ENCODE measurements at places on chromosomes 1 and 21.

DNA sequence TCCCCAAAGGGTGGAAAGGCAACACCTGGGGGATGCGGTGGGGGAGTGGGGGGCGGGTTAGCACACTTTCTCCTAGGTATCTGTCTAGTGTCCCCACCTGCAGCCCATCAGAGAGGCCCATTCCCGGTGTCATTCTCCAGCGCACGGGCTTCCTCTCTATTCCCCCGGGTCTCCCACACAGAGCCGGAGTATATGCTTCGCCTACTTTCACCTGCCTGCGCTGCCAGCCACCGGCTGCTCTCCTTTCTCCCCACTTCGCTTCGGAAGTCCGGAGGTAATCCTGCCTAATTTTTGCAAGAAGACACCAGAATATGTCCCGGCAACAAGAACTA, 852 bp downstream of the RGS7 start:
- DNase-seq: no peak

- no peak for DNase-seq
Measured at GRCh38 chr1:9281908-9282695, 10.6 kb upstream of the SPSB1 start.

DNA sequence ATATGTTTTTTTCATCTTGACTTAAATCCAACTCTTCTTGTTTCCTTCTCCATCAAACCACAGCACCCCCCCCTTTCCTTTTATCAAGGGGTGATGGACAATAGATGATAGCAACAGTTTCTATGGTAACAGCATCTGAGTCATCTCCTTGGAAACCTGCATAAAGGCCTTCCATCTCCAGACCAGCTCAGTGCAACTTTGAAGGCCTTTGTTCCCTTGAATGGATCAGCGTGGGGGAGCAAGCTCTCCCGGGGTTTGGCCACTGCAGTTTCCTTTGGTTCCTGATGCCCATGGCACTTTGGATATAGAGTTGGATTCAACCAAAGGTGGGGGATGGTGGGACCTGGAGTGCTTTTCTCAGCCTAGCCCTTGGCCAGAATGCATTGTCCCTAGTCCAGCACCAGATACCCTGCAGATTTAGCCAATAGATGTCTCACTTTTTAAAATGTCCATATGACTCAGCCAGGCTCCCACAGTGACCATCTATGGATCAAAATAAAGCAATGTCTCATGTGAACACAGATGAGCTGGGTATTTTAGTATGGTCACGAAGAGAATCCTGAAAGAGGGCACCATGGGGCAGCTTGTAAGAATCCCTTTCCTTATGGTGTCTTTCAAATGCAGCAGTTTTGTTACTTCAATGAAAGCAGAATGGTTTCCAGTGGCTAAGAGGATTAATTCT, 127.7 kb downstream of the SPATA46 start:
- DNase-seq: no peak

DNA sequence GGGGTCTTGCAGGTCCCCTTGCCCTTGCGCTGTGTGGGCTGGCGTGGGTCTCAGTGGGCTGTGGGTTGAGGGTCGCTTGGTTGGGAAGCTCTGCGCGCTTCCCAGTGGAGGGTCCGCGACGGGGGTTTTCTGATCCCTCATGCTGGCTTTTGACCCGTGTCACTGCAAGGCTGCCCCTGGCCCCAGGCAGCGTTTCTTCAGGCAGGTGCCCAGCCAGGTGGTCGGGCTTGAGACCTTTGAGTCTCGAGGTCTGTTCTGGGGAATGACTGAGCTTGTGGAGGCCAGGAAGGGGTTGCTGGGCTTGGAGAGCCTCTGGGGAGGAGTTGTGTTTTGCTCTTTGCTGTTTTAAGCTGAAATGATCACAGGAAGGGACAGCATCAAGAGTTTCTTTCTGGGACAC, 5.3 kb downstream of the SKI start:
- DNase-seq: no peak

DNA sequence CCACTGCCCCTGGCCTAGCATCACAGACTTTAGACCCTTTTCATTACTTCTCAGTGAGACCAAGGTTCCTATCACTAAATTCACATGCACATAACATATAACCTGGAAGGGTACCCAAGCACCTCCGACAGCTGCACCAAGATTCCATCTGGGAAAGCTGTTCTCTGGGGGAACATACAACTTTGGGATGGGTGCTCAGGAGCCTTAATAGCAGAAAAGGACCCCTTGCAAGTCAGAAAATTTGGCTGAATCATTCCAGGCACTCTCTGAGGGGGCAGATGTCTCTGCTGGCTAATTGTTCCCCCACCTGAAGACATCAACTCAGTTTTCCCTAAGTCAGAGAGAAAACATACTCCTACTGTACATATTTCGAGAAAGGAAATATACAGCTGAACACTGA, 41.3 kb upstream of the PSEN2 start:
- no peak for DNase-seq

- no peak for DNase-seq
Measured at GRCh38 chr1:106061586-106062495, 994.6 kb upstream of the PRMT6 start.

DNA sequence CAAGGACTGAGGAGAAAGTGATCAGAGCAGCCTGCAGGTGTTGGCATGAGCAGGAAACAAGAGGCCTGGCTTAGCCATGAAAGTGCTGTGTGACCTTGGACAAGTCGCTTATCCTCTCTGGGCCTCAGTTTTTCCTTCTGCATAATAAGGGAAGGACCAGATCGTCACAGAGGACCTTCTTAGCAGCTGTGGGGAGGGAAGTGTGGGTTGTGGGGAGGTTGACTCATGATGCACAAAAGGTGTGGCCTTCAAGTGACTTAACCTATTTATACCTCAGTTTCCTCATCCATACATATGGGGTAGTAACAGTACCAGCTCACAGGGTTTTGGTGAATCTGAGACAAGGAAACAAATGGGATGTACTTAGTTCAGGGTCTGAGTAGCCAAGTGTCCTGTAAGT, 658.8 kb downstream of the MATN1 start:
- DNase-seq: no peak

GRCh38 chr1:204188959-204189639, 7.2 kb downstream of the KISS1 start:
- DNase-seq: no peak

DNA sequence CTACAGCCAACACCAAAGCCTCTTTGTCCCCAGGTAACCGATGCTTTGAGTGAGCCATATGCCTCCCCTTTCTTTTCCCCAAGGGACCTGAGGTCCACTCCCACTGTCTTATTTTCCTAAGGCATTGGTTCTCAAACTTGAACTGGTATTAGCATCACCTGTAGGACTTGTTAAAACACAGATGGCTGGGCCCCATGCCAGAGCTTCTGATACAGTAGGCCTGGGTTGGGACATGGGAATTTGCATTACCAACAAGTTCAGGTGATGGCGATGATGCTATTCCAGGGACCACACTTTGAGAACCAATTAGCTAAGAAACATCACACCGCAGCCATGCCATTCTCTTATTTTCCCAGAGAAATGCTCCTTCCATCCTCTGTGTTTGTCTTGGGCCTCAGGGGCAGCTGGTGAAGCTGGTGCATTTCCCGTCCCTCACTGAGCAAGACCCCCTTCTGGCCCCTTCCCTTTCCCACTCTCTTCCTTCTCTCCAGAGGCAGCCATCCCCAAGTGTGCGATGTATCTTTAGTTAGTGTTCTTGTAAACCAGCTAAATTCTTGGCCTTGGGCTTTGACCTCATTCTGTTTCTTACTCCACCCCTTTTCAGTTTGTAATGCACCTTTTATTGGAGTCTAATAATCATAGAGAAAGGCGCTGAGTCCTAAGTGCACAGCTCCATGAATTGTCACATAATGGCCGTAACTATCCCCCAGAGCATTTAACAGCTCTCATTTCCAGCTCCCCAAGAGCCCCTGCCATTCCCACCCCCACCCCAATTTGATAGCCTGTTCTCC, 14.2 kb upstream of the TTC22 start:
- DNase-seq: no peak

- DNase-seq: no peak
Measured at GRCh38 chr1:200082329-200082728, 54.8 kb downstream of the NR5A2 start.

GRCh38 chr1:156706657-156707416, 1.5 kb upstream of the CRABP2 start:
- no peak for DNase-seq
